ENCODE measurements at places on chromosomes 7 and 10.

GRCh38 chr7:148830897-148831692, 53.0 kb downstream of the EZH2 start:
- H3K4me3 ChIP-seq, result no peak overlapping the region
- no peak for DNase-seq
- H3K36me3 ChIP-seq, result peaks cover 3% of the 10 kb centered on the region
- H3K4me1 ChIP-seq, result no peaks in the 10 kb centered on the region

GRCh38 chr7:2776401-2776800, 67.7 kb downstream of the GNA12 start:
- H3K36me3 ChIP-seq, result no peaks in the 10 kb centered on the region
- H3K27ac ChIP-seq, result no peak overlapping the region
- DNase-seq, result no peak
- no peak overlapping the region for H3K4me3 ChIP-seq
- H3K4me1 ChIP-seq, result no peaks in the 10 kb centered on the region
- no peaks in the 10 kb centered on the region for H3K27me3 ChIP-seq

- no peak for DNase-seq
- H3K27ac ChIP-seq, result no peak overlapping the region
- no peaks in the 10 kb centered on the region for H3K27me3 ChIP-seq
- H3K4me3 ChIP-seq, result no peak overlapping the region
Measured at GRCh38 chr7:97409346-97409745, 291.8 kb downstream of the SDHAF3 start.

- no peak overlapping the region for H3K27ac ChIP-seq
- no peaks in the 10 kb centered on the region for H3K27me3 ChIP-seq
- no peaks in the 10 kb centered on the region for H3K4me1 ChIP-seq
- DNase-seq, result no peak
- H3K36me3 ChIP-seq, result no peaks in the 10 kb centered on the region
- H3K4me3 ChIP-seq, result no peak overlapping the region
Measured at GRCh38 chr7:148041156-148041555, 549.4 kb upstream of the C7orf33 start.

GRCh38 chr7:157923903-157924630, 587.3 kb downstream of the DNAJB6 start:
- no peak overlapping the region for H3K27ac ChIP-seq
- H3K36me3 ChIP-seq, result no peaks in the 10 kb centered on the region
- H3K4me1 ChIP-seq, result no peaks in the 10 kb centered on the region
- DNase-seq, result no peak
- no peaks in the 10 kb centered on the region for H3K27me3 ChIP-seq

DNA sequence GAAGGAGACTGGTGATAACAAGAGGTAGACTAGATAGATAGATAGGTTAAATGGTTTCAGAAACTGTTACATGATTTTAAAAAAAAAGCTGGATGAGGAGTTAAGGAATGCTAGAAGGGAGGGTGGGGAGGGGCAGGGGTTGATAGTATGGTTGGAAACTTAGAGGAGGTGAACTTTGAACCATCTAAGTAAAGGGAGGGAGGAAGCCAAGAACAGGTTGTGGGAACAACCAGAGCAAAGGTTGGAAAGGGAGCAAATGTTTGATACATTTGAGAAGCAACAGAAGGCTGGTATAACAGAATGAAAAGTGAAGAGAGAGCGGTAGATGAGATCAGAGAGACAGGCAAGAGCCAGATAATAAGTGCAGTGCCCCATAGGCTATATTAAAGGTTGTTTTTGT, 224.8 kb downstream of the FOXP2 start:
- no peaks in the 10 kb centered on the region for H3K4me1 ChIP-seq
- H3K27me3 ChIP-seq, result no peaks in the 10 kb centered on the region
- no peak overlapping the region for H3K4me3 ChIP-seq
- no peak overlapping the region for H3K27ac ChIP-seq
